ENCODE measurements at places on chromosomes 2 and 18.

DNA sequence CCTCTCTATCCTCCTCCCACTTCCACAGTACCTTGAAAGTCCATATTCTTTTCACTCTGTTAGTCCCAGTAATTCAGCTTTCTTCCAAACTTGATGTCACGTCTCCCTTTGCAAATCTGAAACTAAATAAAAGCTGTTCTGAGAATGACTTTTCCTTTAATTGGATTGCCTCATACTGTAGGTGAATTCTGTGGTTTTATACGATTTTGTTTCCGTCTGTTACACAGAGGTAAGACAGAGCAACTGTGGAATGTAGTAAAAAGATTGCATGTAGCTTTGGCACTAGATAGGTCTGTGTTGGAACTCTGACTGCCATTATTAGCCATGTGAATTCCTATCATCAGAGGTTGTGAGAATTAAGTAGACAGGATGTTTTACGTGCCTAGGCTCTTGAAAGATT is 25.9 kb downstream of the MALT1 start:
- DNase-seq: no peak

- DNase-seq: no peak
Observed at GRCh38 chr2:159904127-159904958, 106.3 kb upstream of the CD302 start.

- DNase-seq: no peak
Observed at GRCh38 chr2:120406566-120406965, 60.6 kb downstream of the INHBB start.

DNA sequence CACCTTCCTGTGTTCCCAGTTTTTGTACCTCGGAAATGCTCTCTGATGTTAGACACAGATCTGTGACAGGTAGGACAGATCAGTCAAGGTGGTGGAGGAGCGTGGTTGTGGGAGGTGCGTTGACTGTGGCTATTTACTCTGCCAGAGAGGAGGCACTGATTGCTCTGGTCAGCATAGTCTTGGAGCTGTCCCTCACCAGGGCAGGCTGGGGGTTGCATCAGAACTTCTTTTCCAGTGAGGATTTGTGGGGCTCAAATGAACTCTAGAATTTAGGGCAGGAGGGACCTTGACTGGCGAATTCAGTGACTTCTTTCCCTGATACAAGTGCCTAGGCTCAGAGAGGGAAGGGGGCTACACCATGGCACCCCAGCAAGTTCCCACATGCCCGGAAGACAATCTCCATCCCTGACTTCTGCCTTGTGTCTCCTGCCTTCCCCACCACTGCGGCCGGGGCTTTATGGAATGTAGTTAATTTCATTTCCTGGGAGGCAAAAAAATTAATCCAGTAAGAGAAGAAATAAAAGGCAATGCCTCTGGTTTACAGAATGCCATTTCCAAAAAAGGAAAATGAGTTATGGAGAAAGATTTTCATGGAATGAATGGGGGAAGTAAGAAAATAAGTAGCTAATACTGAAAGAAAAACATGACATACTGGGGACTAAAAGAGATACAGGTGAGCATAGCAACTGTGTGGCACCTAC is 26.1 kb downstream of the NIFK start:
- peak; percentile 82 for DNase-seq

- DNase-seq: no peak
Observed at GRCh38 chr2:213989207-213989606, 421.6 kb upstream of the VWC2L start.

- no peak for DNase-seq
Observed at GRCh38 chr2:226883296-226883795, 47.5 kb downstream of the RHBDD1 start.

DNA sequence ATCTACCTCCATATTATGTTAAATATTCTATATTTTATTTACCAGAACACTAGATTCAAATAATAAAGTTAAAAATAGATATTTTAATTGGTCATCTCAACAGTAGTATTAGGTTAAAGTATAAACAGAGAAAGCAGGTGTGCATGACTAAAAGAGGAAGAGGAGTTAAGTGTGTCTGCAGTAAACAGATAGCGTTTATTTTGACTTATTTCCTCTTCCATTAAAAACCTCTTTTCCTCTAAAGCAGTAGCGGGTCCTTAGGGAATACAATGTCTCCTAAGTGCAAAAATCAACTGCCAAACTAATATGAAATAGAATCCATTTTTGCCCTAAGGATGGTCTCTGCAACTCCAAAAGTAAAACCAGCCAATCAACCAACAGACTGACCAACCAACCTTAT is 27.7 kb downstream of the EIF2AK3 start:
- DNase-seq: no peak

DNA sequence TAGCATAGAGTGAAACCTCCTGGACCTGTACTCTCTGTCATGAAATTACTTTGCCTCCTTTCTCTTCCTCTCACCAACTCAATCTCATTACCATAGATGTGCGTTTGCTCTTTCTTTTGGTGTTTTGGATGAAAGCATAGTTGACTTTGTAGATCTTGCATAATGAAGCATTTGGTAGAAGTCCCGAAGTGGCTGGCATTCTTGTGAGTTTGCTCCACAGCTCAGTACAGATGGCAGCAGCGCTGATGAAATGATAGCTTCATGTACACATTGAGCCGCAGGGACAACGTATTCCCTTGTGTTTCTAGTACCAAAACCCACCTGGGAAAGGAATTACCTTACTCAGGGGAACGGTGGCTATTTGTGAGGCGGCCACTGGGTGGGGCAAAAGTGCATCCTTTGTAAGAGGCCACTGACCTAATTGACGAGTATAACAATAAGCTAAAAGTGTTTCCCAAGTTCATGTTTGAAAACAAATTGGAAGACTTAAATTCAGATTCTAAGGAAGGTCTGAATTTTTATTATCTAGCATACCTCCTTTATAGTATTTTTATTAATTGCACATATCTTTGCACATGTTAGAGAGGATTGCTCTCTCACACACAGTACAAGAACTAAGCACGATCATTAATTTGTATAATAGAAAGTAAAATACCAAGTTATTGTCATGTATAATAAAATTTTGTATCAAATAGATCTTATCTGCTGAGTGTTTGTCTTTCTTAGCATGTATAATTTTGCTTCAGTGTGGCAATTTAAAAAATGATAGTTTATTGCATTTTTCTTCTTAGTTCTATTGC is 25.4 kb upstream of the CDH7 start:
- DNase-seq: no peak

- DNase-seq: no peak
Observed at GRCh38 chr2:241215421-241215820, 26.9 kb downstream of the ANO7 start.

DNA sequence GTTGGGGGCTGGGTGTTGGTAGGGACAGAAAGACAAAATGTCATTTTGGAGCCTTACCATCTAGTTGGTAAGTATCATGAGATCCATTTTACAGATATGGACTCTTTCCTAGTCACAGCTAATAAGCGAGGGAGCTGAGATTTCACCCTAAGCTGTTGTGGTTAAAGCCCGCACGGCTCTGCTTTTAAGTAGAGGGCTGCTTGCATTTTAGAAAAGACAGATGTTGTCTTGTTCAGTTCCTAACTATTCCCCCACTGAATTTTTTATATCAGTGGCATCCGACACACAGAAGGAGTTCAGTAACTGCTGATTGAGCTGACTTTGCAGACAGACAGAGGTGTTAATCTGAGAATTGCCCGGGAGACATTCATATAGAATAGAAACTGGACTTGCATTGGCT is 3.7 kb downstream of the QPCT start:
- no peak for DNase-seq

DNA sequence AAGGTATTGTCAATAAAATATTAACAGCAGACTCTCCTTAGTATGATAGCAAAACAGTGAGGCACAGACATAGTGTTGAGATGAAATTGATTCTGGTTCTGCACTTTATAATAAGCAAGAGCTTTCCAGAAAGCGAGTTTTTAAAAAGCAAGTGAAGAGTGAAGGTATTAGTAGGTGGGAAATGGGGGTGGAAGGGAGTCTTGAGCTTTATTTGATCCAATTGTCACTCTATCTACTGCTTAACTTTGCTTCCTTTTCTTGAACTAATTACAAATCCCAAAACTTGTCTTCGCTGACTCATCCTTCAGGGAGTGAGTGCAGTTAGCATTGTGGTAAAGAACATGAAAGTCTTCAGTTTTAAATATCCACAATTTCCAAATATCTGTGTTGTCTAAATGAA is 120.6 kb upstream of the BOD1L2 start:
- DNase-seq: peak; percentile 15

GRCh38 chr2:149005471-149006077 is 32.9 kb upstream of the LYPD6B start:
- DNase-seq: peak; percentile 57

DNA sequence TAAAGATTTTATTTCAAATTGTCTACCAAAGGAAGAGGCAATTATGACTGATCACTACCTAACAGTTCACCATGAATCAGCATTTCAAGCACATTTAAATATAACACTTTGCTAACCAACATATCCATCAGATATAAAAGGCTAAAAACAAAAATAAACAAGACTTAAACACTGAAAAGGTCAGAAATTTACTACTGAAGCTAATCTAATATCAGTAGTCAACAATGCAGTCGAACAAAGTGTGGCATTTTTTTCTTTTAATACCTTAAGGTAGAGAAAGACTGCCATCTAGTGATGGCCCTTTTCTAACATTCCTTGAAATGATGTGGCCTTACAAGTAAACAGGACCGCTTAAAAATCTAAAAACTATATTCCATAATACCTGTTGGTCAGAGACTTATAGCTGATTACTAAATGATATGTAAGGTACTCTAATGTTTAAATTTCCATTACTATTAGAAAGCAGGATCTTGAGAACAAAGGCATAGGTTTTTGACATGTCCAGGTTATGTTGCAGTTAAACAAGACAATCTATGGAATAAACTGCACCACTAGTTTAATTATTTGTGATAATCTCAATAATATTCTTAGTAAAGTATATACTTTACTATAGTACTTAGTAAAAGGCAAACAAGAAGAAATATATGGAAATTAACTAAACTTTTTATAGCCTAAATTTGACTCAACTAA is 80.0 kb downstream of the EXOC6B start:
- DNase-seq: peak; percentile 63

- DNase-seq: no peak
Observed at GRCh38 chr2:238774980-238775509, 72.8 kb upstream of the TWIST2 start.

- DNase-seq: peak; percentile 85
Observed at GRCh38 chr2:242031481-242032019, 162.0 kb downstream of the RTP5 start.

- no peak for DNase-seq
Observed at GRCh38 chr18:53375621-53376020, 848.8 kb downstream of the MBD2 start.

- peak; percentile 63 for DNase-seq
Observed at GRCh38 chr2:231133365-231134099, 8.7 kb upstream of the HTR2B start.

DNA sequence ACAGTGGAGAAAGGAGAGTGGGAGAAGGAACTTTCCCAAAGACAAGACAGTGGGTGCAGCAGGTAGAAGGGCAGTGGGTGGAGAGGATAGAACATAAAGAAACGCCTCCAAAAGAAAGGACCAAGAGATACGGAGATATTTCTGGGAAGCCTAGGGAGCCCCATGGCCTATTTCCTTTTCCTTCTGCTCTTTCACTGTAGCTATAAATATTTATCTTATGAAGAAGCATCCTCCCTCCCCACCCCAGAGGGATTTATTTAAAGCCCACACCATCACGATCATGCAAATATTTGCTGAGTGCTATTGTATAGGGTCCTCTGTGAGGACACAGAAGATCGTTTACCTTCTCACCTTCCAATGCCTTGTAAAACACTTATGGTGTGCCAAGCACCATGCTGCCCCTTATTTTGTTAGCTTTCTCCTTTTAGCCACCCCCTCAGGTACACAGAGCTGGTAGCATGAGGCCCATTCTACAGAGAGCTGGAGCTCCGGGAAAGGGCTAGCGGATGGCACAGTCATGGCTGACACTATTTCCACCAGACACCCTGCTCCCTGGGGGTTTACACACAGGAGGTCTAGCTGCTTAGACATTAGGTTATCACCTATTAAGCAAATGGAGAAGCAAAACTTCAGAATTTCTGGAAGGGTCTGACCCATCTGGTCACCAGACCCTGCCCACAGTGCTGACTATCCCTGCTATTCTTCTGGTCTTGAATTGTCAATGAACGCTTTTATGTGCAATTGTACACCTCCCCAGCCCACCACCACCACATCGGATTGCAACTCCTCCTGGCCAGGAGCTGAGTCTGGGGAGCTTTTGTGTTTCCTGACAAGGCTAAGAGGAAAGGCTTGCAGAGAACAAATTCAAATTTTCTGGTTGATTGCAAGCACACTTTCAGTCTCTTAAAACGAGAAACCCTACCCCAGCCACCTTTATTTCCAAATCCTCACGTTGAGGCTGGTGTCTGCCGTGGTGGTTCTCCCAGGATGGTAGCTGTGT is 91.8 kb upstream of the KLF7 start:
- peak; percentile 65 for DNase-seq

- peak; percentile 65 for DNase-seq
Observed at GRCh38 chr2:3168230-3168891, 209.3 kb downstream of the EIPR1 start.

DNA sequence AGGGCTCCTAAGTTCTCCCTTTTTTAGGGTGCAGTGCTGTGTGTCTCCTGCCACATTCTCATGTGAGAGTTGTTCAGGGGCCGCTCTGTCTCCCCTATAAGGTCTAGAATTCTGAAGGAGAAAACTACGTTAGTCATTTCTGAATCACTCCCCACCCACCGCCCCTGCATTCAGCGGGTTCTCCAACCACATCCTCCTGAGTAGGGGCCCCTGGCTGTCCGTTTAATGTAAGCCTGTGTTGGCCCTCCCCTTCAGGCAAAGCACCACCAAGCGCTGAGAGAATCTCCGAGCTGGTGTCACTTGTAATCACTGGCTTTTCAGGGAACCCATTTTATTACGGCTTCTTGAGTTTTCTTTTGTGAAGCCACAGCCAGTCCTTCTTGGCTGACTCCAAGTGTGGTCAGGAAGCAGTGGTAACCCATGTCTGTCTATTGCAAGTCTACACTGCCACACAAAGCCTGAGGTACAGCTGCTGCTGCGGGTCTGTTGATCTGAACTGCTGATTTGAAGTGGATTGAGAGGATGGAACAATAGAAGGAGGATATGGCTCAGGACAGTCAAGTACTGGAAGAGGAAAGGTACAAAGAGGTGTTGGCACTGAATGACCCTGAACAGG is 16.9 kb downstream of the LCT start:
- peak; percentile 41 for DNase-seq

- no peak for DNase-seq
Observed at GRCh38 chr2:101041413-101041812, 39.3 kb downstream of the RPL31 start.

- no peak for DNase-seq
Observed at GRCh38 chr2:160471950-160472349, 21.7 kb downstream of the RBMS1 start.

DNA sequence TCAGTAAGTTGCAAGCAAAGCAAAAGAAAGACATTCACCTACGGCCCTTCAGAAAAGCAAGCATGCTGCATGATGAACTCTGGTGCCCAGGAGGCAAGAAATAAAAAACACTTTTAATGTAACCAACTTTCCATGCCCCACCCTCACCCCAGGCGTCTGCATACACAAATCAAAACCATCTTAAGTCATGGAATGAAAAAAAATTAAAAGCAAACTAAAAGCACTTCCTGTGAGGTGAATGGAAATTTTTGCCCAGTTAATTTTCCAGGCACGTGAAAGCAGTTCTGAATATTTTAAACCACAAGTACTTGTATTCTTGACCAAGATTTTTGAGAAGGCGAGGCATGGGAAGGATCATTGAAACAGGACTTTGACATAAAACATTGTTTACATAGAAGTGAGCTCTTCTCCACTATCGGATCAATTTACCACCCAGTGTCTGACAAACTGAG is 2.5 kb upstream of the ICOS start:
- peak; percentile 8 for DNase-seq
